ENCODE measurements at places on chromosomes 11 and 22. TPM values are rescaled to one million over a fixed set of nuclear protein-coding genes. Genes with fewer than 3 reads are reported as not detected.

Gene TSKU
- total RNA-seq: 3.2 TPM

Gene TRIM29
- not detected for total RNA-seq

- no peak for DNase-seq
These were observed 19.5 kb downstream of the AMPD3 start for GRCh38 chr11:10474551-10474950.

- DNase-seq: no peak
These were observed 92.6 kb downstream of the OR5AK2 start for GRCh38 chr11:57081356-57081755.

DNA sequence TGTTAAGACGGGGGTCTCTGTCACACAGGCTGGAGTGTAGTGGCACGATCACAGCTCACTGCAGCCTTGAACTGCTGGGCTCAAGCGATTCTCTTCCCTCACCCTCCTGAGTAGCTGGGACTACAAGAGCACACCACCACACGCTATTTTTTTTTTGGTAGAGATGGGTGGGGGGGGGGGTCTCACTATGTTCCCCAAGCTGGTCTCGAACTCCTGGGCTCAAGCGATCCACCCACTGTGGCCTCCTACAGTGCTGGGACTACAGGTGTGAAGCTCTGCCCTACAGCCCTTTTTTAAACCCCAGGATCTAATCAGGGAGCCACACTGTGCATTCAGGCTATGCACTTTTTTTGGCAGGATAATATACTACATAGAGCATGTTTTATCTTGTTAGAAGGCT lies 1.4 kb upstream of the DHCR7 start:
- no peak for DNase-seq

DNA sequence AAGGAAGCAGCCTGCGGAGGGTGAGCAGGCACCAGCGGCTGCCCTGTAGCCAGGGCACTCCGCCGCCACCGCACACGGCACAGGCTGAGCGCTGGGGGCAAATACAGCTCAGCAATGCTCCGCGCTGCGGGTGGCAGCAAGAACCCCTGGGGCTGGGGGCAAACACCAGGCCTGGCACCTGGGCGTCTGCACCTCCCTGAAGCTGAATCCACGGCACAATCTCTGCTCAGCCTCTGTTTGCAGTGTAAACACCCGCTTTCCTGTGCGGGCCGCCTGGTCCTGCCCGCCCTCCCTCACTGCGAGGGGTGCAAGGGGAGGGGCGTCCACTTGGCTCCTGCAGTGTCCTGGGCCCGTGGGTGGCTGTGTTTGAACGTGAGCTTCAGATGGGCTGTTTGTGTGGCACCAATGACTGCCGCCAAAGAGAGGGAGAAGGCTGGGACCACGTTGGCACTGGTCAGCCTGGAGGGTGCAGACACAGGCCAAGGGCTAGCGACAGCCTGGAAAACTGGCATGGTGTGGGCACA lies 14.8 kb upstream of the MPPED1 start:
- no peak for DNase-seq

- DNase-seq: peak; percentile 76
These were observed 15.9 kb upstream of the NFRKB start for GRCh38 chr11:129911298-129911697.
